ENCODE measurements at places on chromosomes 1 and 21.
A peak's percentile ranks its signal among the peaks of the same experiment; 100 is the strongest.

DNA sequence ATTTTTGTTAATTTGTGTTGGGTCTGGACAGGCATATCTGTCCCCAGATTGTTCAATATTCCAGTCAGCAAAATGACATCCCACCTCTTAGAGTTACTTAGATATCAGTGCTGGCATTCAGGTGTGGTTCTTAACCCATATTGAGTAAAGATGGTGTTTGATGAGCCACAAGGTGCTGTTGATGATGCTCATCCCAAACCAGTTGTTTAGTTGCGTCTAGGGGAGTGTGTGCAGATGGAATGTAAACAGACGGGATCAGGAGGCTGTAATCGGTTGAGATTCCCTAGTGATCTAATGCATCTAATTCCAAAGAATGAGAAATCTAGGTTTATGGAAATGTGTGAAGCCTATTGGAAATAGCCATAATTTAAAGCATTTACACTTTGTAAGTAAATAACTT, 1.1 kb downstream of the HOOK1 start:
- DNase-seq, result no peak

GRCh38 chr1:226425431-226426031, 17.6 kb upstream of the PARP1 start:
- DNase-seq, result peak; percentile 11

- peak; percentile 53 for DNase-seq
Measured at GRCh38 chr1:158177700-158178450, 2.8 kb upstream of the CD1D start.

GRCh38 chr1:99500541-99500940, 145.4 kb upstream of the PALMD start:
- no peak for DNase-seq

- DNase-seq, result no peak
Measured at GRCh38 chr1:235468004-235468403, 36.2 kb downstream of the B3GALNT2 start.

DNA sequence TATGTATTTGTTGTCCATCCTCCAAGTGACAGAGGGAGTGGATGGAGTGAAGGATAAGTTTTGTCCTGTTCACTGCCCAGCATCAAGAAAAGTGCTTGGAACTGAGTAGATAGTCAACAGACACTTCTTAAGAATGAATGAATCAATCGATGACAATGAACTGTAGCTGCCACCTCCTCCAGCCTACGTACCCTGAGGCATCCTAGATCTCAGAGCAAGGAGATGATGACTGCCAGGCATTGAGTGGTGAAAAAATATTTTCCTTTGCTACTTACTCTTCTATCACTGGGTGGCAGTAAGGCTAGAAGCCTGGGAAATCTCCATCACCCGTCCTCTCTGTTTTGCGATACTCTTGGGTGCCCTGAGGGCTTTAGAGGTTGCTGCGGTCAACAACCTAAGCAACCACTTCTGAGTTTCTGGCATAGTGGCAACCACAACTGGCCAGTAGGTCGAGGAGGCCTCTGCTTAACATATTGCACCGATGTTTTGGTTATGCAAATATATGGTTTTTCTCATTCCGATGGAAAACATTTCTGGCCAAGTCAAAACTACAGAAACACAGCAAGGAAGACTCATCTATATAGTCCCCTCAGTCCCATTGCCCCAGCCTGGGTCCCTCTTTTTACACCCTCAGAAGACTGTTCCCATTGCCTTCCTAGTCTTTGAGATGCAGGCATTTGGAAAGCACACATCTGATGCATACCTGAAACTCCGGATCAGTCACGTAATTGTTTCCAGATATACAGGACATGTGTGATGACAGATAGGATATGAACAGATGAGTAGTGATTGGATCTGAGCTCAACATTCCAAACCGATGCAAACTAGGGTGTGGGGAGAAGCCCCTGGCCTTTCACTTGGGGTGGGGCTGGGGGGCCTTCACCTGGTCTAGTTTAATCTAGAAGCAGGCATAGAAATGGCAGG, 136.8 kb downstream of the RUNX1 start:
- DNase-seq, result peak; percentile 89

DNA sequence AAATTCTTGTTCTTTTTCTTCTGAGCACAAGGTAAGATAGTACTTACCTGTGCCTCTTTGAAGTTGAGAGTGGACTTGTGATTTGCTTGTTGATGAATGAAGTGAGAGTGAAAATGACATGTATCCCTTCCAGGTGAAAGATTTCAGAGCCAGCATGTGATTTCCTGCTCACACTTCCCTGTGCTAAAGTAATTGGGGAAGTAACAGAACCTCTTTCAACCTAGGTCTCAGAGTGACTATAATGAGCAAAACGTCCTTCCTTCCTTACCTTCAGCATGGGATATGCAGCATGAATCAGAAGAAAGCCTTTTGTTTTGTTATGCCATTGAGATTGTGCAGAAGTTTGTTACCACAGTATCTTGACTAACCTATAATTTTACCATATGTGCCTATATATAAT, 24.6 kb downstream of the RAVER2 start:
- DNase-seq, result no peak

- no peak for DNase-seq
Measured at GRCh38 chr1:208272713-208273112, 28.5 kb upstream of the PLXNA2 start.

DNA sequence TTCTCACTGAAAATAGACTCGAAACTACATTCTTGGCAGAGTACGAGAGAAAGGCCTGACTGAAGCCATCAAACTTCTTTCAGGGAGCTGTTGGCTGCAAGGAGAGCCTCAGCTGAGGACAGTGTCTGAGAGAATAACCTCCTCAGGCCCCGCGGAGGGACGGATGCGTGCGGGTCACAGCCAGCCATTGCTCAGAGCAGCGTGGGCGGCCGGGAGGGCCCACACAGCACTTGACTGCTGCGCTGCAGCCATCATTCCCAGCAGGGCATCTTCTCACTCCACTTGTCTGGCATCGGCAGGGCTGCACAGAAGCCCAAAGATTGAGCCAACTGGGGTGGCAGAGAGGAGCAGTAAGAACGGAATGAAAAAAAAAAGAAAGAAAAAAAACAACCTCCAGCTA, 113.5 kb downstream of the XCL2 start:
- DNase-seq, result no peak

DNA sequence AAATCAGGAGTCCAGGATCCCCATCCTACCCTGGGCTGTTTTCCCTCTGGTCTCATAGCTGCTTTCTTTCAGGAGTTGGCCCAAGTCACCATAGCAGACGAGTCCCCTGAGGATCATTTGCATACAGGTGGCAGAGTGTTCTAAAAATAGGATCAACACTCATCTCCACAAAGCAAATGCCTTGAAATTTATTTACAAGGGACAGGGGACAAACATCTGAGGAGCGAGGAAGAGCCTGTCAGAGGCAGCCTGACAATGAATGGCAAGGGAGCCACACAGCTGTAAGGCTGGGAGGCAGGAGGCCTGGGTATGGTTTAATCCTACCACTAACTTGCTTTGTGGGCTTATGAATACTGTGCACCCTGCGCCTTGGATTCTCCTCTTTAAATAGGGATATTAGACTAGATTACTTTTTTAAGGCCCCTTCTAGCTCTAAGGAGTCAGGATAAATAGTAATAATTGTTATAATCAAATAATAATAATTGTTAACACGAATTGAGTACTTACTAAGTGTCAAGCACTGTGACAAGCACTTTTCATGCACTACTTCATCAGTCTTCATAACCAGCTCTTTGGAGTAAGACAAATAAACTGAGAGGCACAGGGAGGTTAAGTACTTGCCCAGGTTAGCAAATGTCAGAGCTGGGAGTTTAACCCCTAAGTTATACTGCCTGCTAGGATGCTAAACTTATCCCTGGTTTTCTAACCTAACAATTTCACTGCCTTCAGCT, 34.5 kb downstream of the RAB3B start:
- DNase-seq, result no peak

All from MV-4-11 (cell line).